Fibroblast of lung (primary cell): ENCODE measurements at places on chromosomes 16 and 17. TPM values are rescaled to one million over a fixed set of nuclear protein-coding genes. Genes with fewer than 3 reads are reported as not detected.

Gene TBC1D3K
- total RNA-seq: not detected in 2 replicates

Gene C16orf96
- under 0.01 TPM in 2 replicates for total RNA-seq

Gene JMJD8
- total RNA-seq: 19.8 and 23.8 TPM in 2 replicates

DNA sequence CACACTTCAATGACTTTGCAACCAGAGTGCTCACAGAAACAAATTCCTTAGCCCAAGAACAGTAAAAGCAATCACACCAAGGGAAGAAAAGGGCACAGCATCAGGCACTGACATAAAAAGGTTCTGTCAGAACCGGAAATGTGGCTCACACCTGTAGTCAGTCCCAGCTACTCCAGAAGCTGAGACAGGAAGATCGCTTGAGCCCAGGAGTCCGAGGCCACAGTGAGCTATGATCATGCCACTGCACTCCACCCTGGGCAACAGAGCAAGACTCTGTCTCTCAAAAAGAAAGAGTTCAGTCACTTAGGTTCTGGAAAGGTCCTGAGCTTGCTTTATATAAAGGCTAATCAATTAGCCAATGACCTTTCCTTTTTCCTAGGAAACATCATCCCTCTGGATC lies 22.7 kb downstream of the YWHAE start:
- H3K27ac ChIP-seq: no peak overlapping the region
- H3K36me3 ChIP-seq: no peaks in the 10 kb centered on the region
- no peak overlapping the region for H3K4me3 ChIP-seq
- peaks cover 17% of the 10 kb centered on the region for H3K4me1 ChIP-seq
- DNase-seq: no peak

Gene TRAF7
- 52.1 and 60.3 TPM in 2 replicates for total RNA-seq

GRCh38 chr16:1691956-1692355 lies 13.9 kb downstream of the JPT2 start:
- peak; percentile 45 for DNase-seq
- H3K27ac ChIP-seq: no peak overlapping the region
- H3K27me3 ChIP-seq: no peaks in the 10 kb centered on the region
- peaks cover 9% of the 10 kb centered on the region for H3K36me3 ChIP-seq
- peaks cover 5% of the 10 kb centered on the region for H3K4me1 ChIP-seq

DNA sequence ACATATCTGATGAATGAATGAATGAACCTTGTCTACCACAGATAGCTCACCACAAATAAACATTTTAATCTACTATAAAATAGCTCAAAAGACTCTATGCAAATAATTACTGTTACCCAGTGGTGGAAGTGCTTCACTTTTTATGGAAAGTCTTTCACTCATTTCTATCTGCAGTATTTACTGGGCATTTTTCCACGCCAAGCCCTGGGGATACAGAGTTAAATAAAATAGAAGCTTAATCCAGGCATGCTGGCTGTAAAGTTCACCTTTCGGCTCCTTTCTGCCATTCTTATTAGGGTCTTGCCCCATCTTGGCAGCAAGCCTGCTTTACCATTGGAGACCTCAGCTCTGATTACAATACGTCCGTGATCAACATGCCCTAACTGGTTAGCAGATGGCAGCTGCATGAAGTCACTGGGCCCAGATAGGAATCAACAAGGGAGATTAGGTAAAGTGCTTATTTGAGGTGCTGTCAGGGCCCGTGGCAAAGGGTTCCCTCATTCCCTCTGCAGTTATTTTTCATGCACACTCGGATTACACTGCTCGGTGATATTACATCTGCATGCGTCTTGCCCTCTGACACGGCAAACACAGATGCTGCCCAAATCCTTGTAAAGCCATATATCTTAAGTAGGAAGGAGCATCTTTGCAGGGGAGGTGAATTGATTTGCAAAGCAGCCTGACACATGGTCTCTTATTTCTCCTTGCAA lies 648.9 kb downstream of the WWOX start:
- H3K4me3 ChIP-seq: no peak overlapping the region
- no peak overlapping the region for H3K27ac ChIP-seq
- no peak for DNase-seq
- no peaks in the 10 kb centered on the region for H3K27me3 ChIP-seq

DNA sequence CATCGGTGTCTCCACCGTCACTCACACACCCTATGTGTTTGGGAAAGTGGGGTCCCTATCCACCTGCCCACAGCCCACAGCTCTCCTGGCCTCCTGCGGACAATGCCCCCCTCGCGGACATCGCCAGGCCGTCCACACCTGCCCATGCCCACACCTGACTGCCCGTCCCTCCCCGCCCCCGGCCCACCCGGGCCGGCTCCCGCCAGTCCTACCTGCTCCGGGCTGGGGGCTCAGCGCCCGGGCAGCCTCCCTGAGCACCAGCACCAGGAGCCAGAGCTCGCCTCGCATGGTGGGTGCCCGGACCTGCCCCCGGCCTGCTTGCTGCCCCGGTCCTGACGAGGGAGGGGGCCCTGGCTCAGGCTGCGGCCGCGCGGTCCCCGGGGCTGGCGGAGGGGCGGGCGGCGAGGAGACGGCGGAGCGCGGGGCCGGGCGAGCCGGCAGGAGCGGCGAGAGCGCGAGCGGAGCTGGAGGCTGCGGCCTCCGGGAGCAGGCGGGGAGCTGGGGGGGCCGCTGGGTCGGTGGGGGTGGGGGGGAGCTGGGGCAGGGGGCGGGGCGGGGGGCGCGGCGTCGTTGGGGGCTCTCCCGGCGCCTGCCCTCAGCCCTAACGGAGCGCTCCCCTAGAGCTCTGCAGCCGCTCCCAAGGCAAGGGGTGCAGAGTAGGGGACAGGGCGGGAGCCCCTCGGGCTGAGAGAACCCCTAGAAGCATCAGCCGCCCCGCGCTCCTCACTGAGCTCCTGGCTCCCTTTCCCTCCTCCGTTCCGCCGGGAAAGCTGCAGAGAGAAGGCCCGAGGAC lies at the start of gene PLXDC1:
TSS of gene PLXDC1 (minus strand) at position 488 of the 793 bp plus-strand sequence. CDS start at position 288, 200 bp downstream.
- no peaks in the 10 kb centered on the region for H3K4me1 ChIP-seq
- no peak within 1 kb of the TSS for H3K27ac ChIP-seq
- no peaks in the 10 kb centered on the region for H3K36me3 ChIP-seq
- H3K27me3 ChIP-seq: peaks cover 9% of the 10 kb centered on the region

DNA sequence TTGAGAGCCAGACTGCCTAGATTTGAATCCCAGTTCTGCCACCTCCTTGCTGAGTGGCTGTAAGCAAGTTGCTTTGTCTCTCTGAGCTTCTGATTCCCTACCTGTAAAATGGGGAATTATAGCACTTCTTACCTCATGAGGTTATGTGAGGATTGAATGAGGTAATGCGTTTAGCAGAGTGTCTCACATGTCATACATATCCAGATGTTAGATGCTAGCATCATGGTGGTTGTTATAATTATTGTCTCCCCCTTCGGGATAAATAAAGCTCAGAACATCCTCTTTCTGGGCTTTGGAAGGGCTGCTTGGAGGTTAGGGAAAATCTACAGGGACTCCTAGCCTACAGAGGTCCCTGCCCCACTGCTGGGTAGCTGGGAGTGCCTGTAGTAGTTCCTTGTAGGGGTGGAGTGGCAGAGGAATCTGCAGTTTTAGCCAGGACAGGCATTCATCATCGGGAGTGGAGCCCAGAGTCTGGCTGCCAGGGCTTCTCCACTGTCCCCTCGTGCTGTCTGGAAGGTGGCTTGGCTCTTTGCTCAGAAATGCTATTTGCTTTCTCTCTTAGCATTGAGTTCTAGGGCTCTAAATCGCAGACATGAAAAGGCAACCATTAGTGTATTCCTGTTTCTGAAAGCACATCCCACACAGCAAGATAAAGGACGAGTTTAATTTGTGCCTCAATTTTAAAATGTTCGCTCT lies 137.9 kb upstream of the CACNG3 start:
- H3K27me3 ChIP-seq: no peaks in the 10 kb centered on the region
- no peaks in the 10 kb centered on the region for H3K36me3 ChIP-seq
- H3K4me1 ChIP-seq: no peaks in the 10 kb centered on the region
- DNase-seq: no peak
- no peak overlapping the region for H3K27ac ChIP-seq

Gene RNF40
- total RNA-seq: 56.8 TPM in 2 replicates

DNA sequence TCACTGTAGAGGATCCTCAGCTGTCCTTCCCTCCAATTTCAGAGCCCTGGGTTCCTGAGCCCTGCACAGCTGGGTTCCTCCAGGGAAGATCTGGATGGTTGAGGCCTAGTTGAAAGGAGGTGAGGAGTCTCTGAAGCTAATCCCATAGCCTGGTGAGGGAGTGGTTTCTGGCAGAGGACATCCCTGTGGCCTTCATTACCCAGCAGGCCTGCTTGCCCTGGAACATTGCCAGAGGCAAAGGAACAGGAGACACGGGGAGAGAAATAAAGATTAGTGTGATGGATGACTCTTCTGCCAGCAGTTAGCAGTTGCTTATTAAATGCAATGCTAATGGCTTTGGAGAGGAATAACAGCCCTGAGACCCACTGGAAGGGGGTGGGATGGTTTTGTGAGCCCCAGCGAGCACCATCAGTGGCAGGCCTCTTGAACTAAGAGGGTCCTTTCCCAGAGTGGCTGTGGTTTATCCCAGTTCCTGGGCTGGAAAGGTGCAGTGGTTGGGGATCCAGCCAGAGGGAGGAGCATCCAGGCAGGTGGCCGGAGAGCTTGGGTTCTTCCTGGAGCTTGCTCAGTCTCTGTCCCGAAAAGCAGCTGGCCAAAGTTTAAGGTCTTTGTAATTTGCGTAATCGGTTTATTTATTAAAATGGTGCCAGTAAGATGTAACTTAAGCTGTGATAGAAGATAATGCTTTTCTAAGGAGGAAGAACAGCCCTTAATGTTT lies 209.7 kb downstream of the CCDC182 start:
- H3K36me3 ChIP-seq: no peaks in the 10 kb centered on the region
- no peaks in the 10 kb centered on the region for H3K27me3 ChIP-seq
- no peak overlapping the region for H3K27ac ChIP-seq
- no peak for DNase-seq

DNA sequence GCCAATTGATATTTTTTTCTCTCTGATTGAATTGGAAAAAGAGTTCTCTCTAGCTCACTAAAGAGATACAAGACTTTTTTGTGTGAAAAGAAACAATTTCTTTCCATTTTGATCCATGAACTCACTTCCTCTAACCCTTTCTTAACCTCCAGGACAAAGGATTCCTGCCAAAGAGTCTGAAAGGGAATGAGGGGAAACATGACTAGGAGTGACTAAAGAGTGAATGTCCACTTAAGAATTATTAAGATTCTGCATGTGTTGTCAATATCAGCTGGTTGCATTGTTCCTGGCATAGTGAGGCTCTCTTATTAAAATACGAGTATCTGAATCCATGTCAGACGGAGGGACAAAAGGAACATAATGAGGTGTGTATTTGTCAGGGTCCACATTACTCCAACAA lies 344.7 kb downstream of the GRIN2A start:
- DNase-seq: peak; percentile 25
- H3K4me1 ChIP-seq: no peaks in the 10 kb centered on the region
- no peak overlapping the region for H3K4me3 ChIP-seq
- no peak overlapping the region for H3K27ac ChIP-seq
- no peaks in the 10 kb centered on the region for H3K36me3 ChIP-seq

GRCh38 chr17:41919840-41920579 lies 1.3 kb upstream of the ACLY start:
- H3K4me3 ChIP-seq: peak overlapping the region; percentile 15
- H3K27me3 ChIP-seq: no peaks in the 10 kb centered on the region
- peaks cover 18% of the 10 kb centered on the region for H3K4me1 ChIP-seq
- H3K36me3 ChIP-seq: peaks cover 2% of the 10 kb centered on the region
- H3K27ac ChIP-seq: no peak overlapping the region
- peak; percentile 60 for DNase-seq

DNA sequence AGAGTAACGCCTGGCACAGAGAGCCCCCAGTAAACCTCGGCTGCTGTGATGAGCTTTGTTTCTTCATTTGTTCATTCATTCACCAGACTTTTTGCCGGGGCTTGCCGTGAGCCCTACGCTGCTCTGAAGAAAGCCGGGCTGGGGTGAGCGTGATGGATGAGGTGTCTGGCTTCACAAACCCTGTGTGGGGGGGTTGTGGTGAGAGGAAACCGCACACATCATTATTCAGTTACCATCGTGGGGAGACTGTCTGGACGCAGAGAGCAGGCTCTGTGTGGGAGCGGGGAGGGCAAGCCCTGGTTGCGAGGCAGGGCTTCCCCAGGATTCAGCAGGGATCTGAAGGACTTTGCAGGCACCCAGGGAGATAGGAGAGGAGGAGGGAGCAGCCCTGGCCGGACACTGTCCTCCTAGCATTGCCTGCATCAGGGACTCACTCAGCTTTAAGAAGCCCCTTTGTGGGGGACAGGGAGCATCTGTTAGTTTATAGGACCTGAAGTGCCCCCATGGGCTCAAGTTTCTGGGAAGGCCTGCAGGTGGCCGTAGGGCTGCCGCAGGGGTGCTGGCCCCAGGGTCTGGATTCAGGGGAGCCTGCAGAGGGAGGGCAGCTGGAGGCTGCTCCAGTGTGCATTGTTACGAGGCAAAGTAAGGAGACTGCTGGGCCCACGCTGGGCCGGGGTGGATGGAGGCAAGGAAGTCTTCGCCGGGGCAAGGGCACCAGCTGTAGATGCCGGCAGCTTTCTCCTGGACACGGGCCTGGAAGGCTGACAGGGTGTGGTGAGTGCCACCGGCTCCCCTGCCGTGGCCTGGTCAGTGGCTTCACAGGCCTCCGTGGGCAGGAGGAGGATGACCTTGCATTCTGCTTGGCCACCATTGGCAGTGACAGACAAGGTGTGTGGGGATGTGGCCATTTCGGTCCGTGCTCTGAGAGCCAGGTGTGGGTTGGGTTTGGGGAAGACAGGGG lies 334.5 kb downstream of the SEC14L1 start:
- H3K27me3 ChIP-seq: no peaks in the 10 kb centered on the region
- H3K4me3 ChIP-seq: no peak overlapping the region
- H3K36me3 ChIP-seq: peaks cover 7% of the 10 kb centered on the region
- peak; percentile 94 for DNase-seq

- H3K36me3 ChIP-seq: no peaks in the 10 kb centered on the region
- no peak overlapping the region for H3K27ac ChIP-seq
- DNase-seq: peak; percentile 84
- no peak overlapping the region for H3K4me3 ChIP-seq
Observed at GRCh38 chr16:83705856-83706255, 101.9 kb upstream of the HSBP1 start.

- H3K4me1 ChIP-seq: no peaks in the 10 kb centered on the region
- no peak overlapping the region for H3K27ac ChIP-seq
- no peaks in the 10 kb centered on the region for H3K27me3 ChIP-seq
Observed at GRCh38 chr17:57370037-57370581, 113.8 kb downstream of the MSI2 start.

Gene SDK2
- total RNA-seq: under 0.01 and 0.26 TPM in 2 replicates

Gene IL34
- total RNA-seq: 5.1 and 5.4 TPM in 2 replicates

DNA sequence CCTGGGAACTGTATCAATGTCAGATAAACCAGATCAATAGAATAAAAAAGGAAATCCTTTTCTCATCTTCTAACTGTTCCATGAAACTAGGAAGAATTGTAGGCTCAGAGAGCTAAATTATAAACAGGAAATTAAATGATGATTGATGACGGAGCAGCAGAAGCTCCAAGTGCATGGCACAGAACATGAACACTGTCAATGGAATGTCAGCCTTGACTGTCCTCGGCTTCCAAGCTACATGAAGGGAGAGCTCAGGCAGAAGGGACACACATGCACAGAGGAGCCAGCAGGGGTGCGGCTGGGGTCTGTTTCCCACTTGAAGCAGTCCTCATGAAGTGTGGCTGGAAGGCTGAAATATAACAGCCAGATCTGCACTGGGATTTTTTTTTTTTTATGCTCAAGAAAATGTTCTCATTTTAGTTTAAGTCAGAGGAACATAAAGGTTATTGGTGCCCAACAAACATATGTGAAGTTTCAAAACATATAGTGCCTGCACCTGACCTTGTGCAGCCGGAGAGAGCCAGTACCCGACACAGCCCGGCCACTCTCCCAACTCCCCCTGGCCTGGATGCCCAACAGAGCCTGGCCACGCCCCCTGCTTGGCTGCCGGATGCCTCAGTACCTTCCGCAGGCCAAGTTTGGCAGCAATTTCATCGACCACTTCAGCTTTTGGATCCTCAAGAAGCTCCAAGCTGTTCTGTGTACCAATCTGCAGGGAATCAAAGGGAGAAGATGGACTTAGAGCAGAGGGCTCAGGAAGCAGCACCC lies 37.0 kb downstream of the NPLOC4 start:
- no peaks in the 10 kb centered on the region for H3K27me3 ChIP-seq
- H3K4me3 ChIP-seq: no peak overlapping the region
- DNase-seq: peak; percentile 33
- peaks cover 12% of the 10 kb centered on the region for H3K36me3 ChIP-seq
